Smooth muscle cell of the brain vasculature (primary cell): ENCODE measurements at places on chromosomes 5 and 9.

- DNase-seq: no peak
Measured at GRCh38 chr9:93959739-93960154, 4.6 kb upstream of the BARX1 start.

DNA sequence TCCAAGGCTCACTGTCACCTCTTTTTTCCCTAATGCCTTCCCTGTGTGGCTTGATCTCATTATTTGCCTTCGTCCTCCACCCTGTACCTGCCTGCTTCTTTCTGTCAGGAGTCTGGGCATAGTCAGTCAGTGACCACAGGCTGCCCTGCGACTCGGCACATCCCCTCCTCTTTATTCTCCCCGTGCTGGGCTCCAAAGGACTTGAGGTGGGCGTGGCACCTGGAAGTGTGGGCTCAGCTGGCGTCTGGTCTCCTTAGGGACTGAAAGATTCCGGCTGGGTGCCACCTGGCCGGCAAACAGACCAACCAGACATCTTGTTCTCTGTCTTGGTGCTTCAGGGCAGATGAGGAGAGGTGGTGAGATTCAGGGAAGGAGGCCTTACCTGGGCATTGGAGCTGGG lies 29.6 kb upstream of the PRDM12 start:
- no peak for DNase-seq

GRCh38 chr5:29143266-29143665 lies 2050.2 kb upstream of the CDH6 start:
- DNase-seq: no peak

DNA sequence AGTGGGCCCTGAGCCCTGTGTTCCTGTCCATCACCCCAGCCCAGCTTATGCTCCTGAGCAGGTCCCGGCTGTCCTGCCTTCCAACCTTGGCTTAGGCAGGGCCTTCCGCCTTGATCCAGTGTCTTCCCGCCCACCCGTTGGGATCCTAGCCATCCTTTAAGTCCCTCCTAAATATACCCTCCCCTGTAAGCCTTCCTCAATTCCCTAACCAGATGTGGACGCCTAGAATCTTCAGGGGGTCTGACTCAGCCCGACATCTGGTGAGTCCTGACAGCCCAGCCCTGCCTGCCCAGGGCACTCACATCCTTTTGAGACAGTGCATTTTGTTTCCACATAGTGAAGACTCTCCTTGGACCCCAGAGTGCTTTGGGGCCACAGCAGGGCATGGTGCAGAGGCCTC lies 23.7 kb downstream of the SLC6A7 start:
- peak; percentile 59 for DNase-seq

DNA sequence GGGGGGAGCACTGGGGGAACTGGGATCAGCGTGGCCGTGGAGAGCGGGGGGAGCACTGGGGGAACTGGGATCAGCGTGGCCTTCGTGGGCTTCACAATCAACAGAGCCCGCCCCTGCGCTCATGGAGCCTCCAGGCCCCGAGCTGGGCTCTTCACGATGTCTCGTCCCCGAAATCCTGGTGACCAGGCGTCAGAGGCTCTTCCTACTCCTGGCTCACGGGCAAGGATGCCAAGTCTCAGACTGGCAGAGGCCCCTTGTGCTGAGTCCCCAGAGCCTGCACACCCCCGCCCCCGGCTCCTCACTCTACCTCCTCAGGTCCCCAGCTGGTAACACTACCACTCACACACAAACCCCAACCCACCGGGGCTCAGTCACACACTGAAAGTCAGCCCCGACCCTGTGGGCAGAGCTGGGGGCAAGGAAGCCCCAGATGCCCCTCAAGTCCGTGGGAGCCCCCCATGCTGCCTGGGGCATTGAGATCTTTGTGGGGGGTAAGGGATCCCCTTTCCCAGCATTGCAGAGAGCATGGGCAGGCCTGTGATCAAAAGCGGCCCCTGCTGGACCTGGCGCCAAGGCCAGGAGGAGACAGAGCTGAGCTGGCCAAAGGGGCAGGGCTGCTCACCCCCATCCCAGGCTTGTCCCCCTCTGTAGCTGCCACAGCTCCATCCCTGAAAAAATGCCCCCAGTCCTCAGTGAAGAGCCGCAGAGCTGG lies 26.7 kb downstream of the LHX3 start:
- DNase-seq: no peak

GRCh38 chr9:93156475-93157008 lies 22.5 kb upstream of the NINJ1 start:
- no peak for DNase-seq
